ENCODE measurements at places on chromosomes 7 and 10. TPM values are rescaled to one million over a fixed set of nuclear protein-coding genes. Genes with fewer than 3 reads are reported as not detected.

Gene FAM24A
- total RNA-seq = not detected

Gene ABCB4
- total RNA-seq = not detected

Gene KNDC1
- 0.29 TPM for total RNA-seq

Gene ADCY1
- 0.69 TPM for total RNA-seq

Gene RNLS
- 19.7 TPM for total RNA-seq

Gene AKR1C1
- total RNA-seq = 475 TPM

Gene ATP6V0A4
- total RNA-seq = not detected

Gene GBX1
- not detected for total RNA-seq

Gene WEE2
- total RNA-seq = not detected

Gene ZNF248
- 5.6 TPM for total RNA-seq

Gene C10orf62
- total RNA-seq = not detected

Gene PILRA
- not detected for total RNA-seq

Gene IL6
- 5.2 TPM for total RNA-seq

Gene SPRN
- 0.75 TPM for total RNA-seq

Gene PALD1
- 2.8 TPM for total RNA-seq

Gene CPA2
- not detected for total RNA-seq

Gene ATOH7
- total RNA-seq = not detected

Gene STEAP1
- 123 TPM for total RNA-seq

Gene PPRC1
- total RNA-seq = 11.9 TPM

Gene DNAJC12
- 6.7 TPM for total RNA-seq

Gene LRRC4
- total RNA-seq = not detected
